ENCODE measurements at places on chromosomes 1 and 21.
A peak's percentile ranks its signal among the peaks of the same experiment; 100 is the strongest.

DNA sequence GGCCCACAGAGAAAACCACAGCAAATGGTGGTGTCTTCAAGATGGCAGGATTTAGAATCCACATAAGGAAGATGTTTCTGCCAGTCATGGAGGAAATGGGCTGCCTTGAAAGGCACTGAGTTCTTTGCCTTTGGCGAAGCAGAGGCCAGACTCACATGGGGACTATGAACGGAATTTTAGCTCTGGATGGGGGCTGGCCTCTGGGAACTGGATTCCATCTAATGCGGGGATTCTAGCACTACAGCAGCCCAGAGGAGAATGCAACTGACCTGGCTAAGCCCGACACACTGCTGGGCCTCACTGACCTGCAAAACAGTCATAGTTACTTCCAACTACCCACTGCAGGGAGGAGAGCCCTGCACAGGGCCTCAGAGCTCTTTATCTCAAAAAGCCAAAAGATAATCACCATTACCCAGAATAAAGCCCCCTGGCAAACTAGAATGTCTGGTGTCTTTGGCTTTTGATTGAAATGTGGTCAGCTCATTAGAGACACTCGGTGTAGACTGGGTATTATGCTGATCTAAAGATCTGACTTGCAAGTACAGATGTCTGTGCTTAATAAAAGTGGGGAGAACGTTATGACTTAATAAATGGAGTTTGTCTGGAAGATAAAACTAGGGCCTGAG, 11.6 kb downstream of the HCRTR1 start:
- no peak for DNase-seq

DNA sequence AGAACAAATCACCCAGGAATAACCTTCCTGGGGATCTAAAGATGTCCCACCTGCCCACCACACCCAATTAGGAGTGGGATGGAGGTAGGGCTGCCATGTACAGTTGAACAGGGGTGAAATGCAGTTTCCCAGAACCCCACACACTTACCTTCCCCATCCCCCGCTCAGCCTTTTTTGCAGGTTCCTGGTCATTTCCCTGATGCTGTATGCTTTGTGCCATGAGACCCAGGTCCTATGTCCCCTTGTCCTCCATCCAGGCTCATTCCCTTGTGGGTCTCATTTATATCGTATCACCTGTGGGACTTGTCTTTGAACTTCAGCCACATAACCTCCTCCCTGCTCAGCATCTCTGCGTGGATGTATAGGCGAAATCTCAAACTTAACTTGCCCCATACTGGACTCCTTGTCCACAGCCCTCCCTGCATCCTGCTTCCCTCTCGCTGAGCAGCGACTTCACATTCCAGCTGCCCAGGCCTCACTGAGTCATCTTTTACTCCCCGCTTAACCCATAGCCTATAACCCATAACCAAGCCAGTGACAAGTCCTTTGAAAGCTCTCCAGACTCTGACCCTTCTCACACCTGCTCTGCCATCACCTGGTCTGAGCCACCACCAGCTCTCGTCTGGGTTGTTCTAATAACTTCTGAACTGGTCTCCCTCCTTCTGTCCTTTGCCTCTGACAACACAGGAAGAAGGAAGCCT, 4.7 kb downstream of the LDLRAD2 start:
- DNase-seq: no peak

GRCh38 chr21:40120940-40121575, 253.8 kb downstream of the PCP4 start:
- no peak for DNase-seq

- peak; percentile 98 for DNase-seq
These were observed 15.4 kb downstream of the LMNA start for GRCh38 chr1:156129687-156130577.

DNA sequence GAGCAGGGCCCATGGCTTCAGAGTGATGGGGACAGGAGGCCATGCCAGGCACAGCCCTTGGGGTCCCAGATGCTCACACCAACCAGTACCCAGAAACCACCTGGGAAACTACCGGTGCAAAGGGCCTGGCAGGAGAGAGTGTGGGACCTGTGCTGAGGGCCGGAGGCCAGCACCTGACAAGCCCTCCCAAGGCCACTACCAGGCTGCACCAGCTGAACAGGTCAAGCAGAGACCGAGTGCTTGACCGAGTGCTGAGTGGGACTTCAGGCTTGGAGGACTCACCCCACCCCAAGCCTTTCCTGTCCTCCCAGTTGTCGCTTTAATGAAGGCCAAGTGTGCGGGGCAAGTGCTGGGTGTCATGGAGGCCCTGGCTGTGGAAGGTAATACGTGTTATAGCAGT, 36.5 kb downstream of the SNAP47 start:
- no peak for DNase-seq

GRCh38 chr1:164524810-164525209, 34.2 kb upstream of the PBX1 start:
- no peak for DNase-seq

DNA sequence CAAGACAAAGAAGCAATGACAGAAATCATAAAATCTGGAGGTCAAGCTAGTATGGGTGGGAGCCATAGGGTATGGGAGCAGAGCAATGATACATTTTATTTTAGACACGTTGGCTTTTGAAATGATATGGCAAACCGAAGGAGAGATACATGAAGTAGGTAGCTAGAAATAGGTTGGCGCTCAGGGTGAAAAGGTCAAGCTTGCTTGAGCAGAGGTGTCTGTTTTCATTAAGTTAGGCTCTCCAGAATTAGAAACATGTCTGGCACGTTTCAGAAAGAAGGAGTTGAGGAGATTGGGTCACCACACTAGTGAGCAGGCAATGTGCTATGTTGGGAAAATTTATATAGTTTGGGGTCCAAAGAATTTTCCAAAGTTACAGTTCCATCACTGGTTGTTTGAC, 151.4 kb downstream of the AMY1C start:
- DNase-seq: no peak

DNA sequence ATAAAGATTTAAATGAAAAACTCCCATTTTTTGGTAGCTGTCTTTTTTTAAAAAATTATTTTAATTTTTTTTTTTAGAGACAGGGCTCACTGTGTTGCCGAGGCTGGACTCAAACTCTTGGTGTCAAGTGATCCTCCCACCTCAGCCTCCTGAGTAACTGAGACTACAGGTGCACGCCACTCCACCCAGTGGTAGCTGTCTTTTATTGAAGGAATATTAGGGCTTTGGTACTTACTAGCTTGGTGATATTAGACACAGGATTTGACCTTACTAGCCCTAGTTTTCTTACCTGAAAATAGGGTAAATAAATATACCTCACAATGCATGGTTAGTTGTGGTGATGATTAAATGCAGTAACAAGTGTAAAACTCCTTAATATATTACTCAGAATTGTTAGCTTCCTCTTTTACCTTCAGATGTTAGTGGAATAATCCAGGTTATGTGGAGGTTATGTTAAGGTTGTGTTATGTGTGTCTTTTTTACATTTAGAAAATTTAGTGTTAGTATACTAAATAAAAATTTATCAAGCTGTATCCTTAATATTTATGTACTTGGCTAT, 66.8 kb downstream of the PHACTR4 start:
- DNase-seq: no peak

DNA sequence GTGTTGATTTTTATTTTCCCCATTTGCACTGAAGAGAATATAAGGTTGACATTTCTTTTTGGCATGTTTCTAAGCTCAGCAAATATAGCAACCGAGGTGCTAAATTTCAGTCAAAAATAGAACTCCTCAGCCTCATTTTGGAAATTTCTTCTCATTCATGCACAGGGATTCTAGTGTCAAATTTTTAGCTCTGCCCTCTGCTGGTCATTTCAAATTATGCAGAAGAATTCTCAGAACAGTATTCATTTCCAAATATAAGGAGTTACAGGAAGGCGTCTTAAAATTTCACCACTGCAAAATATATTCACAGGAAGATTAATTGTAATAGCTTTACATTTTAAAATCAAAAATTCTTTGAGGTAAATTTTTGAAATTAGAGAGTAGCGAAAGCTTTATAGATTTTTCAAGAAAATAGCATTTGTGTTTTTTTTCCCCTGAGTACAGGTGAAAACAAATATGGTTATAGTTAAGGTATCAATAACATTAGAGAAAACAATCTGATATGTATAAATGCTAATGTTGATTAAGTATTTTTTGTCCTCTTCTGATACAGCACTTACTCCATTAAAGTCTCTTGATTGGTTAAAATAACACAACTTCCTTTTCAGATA, 57.9 kb downstream of the FMN2 start:
- DNase-seq: no peak

- no peak for DNase-seq
These were observed 1.5 kb upstream of the MAGI3 start for GRCh38 chr1:113388621-113389358.

DNA sequence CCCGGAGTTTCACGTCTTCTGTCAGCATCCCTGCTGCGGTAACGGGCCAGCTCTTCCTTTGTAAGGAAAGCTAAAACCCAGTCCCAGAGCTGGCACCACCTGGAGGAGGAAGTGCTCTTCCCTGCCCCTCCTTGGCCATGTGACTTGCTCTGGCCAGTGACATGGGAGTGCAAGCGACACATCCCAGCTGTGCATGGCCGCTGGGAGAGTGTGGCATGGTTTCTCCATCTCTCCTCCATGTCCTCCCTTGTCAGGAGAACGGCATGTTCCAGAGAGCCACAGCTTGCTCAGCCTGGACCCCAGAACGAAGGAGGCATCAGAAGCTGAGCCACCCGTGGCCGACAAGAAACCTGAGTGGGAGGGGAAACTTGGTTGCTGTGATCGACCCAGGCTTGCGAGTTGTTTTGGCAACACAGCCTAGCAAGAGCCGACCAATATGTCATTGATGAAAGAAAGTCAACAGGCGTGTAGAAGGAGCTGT, 2.7 kb upstream of the PRXL2B start:
- no peak for DNase-seq

- peak; percentile 59 for DNase-seq
These were observed 64.8 kb downstream of the SLX9 start for GRCh38 chr21:45004481-45005247.

- DNase-seq: no peak
These were observed 34.2 kb downstream of the AHDC1 start for GRCh38 chr1:27569506-27570291.

- no peak for DNase-seq
These were observed 40.7 kb upstream of the ETS2 start for GRCh38 chr21:38765056-38765455.

GRCh38 chr1:53574621-53575020, 115.4 kb downstream of the DMRTB1 start:
- peak; percentile 26 for DNase-seq

GRCh38 chr1:16348414-16349182, 3.7 kb downstream of the FBXO42 start:
- DNase-seq: no peak

GRCh38 chr1:180594723-180595122, 36.0 kb downstream of the OVAAL start:
- DNase-seq: no peak

GRCh38 chr1:228222548-228222947, 14.7 kb downstream of the OBSCN start:
- no peak for DNase-seq

DNA sequence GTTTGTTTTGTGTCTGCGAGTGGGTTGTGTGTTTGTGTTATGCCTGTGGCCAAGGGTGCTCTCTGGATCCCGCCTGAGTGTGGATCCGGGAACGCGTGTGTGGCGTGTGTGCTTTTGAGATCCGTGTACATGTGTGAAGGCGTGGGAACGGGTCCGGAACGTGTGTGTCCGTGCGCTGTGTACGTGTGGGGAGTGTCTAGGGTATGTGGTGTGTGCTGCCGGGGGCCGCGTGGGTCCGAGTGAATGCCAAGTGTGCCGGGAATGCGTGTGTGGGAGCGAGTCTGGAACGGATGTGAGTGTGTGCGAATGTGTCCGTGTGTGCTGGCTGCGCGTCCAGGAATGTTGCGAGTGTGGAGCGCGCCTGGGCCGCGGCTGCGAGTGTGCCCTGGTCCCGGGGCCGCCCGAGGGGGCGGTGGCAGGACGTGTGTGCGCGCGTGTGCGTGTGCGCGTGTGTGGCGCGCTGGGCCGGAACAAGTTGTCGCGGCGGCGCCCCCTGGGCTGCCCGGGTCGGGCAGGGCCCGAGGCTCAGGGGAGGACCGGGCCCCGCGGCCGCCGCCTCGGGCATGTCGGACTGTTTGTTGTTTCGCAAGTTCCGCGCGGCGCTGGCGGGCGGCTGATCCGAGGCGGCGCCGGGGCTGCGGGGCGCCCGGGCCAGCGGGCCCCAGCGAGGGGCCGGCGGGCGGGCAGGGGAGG, 953 bp downstream of the PTPRU start:
- DNase-seq: no peak

- no peak for DNase-seq
These were observed 49.9 kb upstream of the GUCA2A start for GRCh38 chr1:42214447-42214871.

GRCh38 chr1:26410706-26411623, at the start of gene LIN28A:
TSS of gene LIN28A (plus strand) at chr1:26410817. CDS start at chr1:26410892, 75 bp downstream.
- DNase-seq: no peak

- no peak for DNase-seq
These were observed 62.9 kb downstream of the PPP1R12B start for GRCh38 chr1:202411422-202411821.

- DNase-seq: no peak
These were observed 238.3 kb downstream of the HLX start for GRCh38 chr1:221117548-221117951.

- no peak for DNase-seq
These were observed 96.7 kb downstream of the DYRK1A start for GRCh38 chr21:37463083-37463801.

GRCh38 chr1:246058466-246058865, 448.6 kb downstream of the SMYD3 start:
- no peak for DNase-seq

DNA sequence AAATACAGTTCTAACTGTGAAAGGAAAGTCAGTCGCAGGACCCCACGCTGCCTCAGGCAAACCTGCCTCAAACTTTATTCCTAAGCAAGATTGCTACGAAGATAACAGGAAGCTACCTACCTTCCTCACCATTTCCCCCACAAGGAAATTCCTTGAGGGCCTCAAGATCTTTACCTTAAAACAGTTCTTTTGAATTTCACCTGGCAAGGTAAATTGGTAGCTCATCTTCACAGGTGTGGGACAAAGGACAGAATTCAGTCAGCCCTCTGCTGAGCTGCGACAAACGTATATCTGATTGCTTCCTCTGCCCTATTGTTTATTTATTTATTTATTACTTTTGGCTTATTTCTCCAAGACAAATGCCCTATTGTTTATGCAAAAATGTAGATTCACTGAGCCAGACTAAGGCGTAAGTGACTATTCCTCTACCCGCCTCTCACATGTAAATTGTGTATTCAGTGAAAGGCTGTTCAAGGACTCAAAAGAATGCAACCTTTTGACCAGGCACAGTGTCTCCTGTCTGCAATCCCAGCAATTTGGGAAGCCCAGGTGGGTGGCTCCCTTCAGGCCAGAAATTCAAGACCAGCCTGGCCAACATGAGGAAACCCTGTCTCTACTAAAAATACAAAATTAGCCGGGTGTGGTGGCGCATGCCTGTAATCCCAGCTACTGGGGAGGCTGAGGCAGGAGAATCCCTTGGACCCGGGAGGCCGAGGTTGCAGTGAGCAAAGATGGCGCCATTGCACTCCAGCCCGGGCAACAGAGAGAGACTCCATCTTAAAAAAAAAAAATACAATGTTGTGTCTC, 17.3 kb upstream of the PKNOX1 start:
- no peak for DNase-seq

Measured in RWPE2 (cell line).